Stimulated activated CD8-positive, alpha-beta memory T cell treated with anti-CD3 and anti-CD28 coated beads, Interleukin-12 subunit alpha, Interleukin-12 subunit beta, amount 100 ng/mL, for 4 hours (primary cell): ENCODE measurements at places on chromosomes 3 and 15.

GRCh38 chr3:113263020-113263419 is 51.7 kb downstream of the BOC start:
- DNase-seq: no peak

DNA sequence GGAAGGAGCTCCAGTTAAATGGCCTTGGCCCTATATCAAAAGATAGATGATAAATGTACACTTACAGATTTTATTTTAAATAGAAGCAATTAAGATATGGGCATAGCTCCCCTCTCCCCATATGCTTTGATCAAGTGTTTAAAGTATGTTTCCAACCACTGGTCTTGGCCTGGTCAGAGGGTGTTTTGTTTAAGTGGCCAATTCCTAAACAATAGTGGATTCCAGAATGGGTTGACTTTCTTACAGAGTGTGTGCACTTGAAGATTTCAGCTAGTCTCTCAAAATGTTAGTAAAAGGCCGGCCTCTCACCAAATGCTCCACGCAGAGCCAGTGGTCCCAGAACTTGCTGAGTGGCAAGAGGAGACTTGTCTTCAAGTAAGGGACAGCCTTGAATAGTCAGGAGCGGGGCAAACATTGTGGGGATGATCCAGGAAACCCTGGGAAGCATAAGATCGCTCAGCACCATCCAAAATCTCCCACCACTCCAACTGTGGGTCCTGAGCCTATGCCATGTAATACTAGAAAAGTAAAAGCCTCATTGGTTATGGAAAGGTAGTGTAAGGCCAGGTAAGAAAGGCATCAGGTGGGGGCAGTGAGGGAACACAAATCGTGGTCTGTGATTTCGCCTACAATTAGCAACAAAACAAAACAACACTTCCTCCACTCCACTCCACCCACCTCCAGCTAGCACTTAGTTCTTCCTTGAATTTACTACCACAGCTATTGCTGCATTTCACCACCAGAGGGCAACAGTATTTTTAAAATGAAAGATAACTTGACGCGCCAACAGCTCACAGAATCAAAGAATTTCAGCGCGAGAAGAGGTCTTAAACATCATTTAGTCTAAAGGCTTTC is 4.8 kb downstream of the RARRES1 start:
- DNase-seq: no peak

DNA sequence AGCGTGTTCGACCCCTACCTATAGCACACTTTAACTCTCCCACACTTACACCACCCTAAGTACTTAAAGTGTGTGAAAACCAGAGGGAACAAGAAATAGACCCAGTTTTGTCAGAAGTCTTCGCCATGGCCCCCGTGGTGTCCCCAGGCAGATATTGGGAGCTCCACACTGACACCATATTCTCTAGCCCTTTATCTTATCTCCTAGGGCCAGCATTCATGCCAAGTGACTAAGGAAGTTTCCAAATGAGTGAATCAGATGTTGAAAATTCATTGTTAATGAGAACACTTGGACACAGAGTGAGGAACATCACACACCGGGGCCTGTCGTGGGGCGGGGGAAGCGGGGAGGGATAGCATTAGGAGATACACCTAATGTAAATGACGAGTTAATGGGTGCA is 31.8 kb downstream of the P3H2 start:
- no peak for DNase-seq

- DNase-seq: no peak
Observed at GRCh38 chr15:83398626-83399025, 48.5 kb upstream of the SH3GL3 start.

DNA sequence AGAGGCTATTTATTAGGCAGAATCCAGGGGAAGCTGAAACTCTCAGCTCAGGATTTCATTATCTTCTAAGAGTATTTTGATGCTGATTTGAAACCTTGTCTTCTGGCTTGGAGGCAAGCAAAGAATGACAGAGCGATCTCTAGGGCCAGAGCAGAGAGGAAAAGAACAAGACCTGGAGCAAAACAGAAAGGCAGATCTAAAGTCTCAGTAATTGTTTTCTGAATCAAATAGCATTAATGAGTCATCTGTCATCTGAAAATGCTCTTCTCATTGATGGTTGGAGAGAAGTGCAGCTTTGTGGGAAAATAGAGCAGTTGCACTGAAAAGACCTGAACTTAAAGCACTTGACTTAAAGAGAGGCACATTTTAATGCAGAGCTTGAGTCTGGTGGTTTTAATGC is 385.9 kb downstream of the RAP2B start:
- no peak for DNase-seq

GRCh38 chr3:135325726-135326235 is 530.7 kb downstream of the EPHB1 start:
- DNase-seq: no peak

DNA sequence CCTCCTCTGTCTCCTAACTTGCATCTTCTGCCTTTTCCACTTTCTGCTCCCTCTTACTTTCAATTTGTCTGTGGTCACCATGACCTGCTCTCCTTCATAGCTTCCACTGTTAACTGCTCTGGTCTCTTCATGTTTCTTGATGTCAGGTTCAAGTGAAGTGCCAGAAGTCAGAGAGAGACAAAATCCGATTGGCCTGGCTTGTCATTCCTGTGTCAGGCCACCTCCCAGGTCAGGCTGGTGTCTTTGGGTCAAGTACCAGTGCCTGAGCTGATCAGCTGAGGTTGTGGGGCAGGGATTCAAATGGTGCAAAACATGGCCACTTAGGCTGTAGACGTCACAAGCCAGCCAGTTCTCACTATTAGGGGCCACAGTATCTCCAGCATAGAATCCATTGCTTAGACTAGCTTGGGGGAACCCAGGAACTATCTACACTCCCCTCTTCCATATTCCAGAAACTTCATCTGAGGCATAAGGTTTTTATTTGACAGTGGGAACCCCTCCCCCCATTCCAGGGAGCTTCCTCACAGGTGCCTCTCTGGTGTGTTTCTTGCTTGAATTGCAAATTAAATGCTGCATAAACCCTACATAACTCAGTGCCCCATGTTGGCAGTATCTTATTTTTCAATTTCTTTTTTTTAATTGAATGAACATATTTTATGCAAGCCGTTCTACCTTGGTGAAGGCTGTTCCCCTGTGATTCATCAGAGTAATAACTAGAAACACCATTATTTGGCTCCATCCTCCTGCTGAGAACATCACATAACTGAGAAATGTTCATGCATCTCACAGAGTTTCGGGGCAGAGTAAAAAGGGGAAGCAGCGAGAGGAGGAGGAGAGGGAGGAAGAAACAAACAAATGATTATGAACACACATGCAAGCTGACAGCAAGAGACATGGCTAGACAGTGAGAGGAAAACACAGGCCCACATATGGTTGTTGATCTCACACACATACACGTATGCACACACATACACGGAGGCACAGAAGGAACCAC is 175.8 kb downstream of the TLE3 start:
- no peak for DNase-seq

DNA sequence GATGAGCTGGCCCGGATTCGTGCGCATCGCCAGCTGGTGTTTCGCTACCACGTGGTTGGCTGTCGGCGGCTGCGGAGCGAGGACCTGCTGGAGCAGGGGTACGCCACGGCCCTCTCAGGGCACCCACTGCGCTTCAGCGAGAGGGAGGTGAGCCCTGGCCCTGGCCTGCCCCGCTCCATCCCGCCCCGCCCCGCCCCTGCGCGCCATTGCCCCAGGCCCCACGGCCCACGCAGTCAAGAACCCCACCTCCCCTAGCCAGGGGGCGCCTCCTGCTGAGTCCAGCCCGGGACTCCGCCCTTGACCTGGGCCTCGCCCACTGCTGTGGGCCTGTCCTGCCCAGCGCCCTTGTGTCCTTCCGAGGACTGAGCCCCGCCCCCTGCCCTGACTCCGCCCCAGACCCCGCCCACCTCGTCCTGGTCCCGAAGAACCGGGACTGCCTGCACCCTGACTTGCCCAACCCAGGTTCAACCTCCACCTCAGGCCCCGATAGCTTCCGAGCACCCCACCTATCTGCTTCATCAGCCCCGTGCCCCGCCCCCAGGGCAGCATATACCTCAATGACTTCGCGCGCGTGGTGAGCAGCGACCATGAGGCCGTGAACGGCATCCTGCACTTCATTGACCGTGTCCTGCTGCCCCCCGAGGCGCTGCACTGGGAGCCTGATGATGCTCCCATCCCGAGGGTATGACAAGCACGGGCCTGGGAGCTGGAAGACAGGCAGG is 14.8 kb downstream of the NT5DC2 start:
- DNase-seq: no peak

DNA sequence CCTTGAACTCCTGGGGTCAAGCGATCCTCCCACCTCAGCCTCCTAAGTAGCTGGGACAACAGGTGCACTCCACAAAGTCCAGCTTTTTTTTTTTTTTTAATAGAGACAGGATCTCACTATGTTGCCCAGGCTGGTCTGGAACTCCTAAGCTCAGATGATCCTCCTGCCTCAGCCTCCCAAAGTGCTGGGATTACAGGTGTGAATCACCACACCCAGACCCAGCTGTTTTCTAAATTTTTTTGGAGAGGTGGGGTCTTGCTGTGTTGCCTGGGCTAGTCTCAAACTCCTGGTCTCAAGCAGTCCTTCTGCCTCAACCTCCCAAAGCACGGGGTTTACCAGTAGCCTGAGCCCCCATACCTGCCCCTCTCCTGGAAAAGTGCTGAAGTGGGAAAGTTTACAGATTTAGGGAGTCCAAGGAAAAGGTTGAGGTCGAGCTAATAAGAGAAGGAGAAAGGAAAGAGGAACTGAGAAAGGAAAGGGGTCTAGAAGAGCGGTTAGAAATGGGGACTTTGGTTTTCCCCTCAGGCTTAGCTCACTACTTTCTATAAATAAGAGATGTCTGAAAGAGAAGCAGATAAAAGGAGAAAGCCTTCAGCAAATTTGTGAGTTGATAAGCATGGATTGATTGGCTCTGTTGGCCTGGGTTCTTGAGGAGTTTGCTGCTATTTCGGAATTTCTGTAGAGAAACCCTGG is 23.6 kb downstream of the UBE2E1 start:
- no peak for DNase-seq

GRCh38 chr15:56894601-56895000 is 23.8 kb upstream of the TCF12 start:
- DNase-seq: no peak

DNA sequence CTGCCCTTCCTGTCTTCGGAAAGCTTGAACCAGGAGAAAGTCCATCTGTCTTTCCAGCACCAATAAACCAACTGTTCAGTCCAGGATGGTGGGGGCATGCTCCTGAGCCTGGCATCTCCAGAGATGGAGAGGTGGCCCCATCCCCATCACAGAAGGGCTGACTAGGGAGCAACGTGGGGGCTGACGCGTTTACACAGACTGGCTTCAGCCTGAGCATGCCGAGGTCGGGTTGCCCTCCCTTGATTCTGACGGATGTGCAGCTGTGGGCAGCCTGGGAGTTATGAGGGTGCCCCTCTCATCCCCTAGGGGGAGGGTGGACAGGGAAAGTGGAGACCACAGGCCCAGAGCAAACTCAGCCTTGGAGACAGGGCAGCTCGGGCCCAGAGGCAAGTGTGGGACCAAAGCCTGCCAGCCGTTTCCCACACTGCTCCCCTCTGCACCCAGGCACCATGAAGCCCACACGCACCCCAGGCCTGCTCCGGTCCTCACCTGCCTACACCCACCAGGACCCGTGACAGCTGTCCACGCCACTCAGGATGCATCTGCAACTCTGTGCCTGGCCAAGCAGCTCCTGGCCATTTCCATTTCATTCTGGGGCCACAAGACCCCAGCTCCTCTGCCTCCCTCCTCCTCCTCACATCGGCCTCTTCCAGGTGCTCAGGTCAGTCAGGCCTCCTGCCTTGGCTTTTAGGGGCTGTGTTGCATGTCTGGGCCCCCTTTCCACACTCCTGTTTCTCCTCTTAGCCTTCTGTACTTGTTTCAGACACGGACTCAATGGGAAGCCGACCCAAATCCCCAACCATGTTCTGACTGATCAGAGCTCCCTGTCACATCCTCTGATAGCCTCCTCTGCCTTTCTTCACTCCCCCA is 48.2 kb upstream of the SLC41A3 start:
- DNase-seq: no peak

DNA sequence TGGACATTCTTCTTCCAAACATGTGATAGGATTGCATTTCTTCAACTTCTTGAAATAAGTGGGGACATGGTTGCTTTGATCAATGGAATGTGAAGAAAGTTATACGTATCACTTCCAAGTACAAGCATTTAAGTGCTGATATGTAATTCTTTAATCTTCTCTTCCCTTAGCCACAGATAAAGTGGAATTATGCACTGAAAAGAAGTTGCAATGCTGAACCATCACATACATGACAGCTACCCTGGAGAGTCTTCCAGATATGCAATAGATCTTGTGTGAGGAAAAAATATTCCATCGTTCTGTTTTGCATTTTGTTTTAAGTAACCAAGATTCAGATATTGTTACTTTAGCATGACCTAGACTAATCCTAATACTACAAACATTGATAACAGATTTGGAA is 674.3 kb downstream of the NSUN3 start:
- no peak for DNase-seq

GRCh38 chr15:61780278-61780980 is 279.8 kb downstream of the VPS13C start:
- no peak for DNase-seq
